ENCODE measurements at places on chromosomes 2 and 18. TPM values are rescaled to one million over a fixed set of nuclear protein-coding genes. Genes with fewer than 3 reads are reported as not detected.

DNA sequence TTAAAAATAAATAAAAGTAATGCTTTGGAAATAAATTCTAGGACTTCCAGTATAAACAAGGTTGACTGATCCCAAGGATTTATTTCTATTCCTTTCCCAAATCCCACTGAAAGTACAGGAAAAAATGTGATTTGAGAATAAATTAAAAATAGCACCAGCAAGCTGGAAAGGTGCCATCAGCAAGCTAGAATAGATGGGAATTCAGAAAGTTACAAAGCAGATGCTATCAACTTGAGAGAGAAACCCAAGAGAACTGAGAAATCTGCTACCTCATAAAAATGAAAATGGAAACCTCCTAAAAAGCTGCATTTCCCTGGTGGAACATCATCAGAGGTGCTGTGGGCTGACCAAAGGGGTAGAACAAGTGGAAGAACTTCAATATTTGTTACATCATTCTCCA is 148.6 kb upstream of the KCNJ3 start:
- DNase-seq: no peak

DNA sequence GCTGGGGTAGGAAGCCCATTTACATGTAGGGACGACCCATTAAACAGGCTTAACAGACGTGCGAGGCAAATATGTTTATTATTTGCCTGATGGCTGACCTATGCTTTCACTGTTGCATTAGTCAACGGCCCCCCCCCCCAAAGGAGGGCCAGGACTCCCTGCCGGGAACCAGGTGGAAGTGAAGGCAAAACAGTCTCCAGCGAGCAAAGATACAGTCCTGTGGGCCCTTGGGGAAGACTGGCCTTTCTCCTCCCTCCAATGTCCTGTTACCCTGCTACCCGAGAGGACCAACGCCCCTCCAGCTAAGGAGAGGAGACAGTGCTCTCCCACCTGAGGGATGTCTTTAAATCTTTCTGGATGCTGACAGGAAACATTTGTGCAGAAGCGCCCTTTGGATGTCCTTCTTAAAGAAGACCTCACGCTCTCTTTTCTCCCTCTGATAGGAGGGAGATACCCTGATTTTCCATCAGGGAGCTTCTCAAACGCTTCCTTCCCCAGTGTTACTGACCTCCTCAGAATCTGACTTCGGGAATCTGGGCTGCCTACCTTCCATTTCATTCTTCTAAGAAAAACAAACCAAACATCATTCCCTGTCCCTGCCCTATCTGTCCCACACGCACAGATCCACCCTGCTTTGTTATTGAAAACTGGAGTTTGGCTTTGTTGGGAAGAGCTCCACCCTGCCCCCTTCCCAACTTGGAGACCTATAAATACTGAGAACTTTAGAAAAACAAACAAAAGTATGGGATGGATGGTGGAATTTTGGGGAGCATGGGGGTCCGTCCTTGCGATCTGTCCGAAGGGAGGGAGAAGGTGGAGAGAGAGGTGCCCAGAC is 135.9 kb upstream of the SIX3 start:
- DNase-seq: peak; percentile 12

DNA sequence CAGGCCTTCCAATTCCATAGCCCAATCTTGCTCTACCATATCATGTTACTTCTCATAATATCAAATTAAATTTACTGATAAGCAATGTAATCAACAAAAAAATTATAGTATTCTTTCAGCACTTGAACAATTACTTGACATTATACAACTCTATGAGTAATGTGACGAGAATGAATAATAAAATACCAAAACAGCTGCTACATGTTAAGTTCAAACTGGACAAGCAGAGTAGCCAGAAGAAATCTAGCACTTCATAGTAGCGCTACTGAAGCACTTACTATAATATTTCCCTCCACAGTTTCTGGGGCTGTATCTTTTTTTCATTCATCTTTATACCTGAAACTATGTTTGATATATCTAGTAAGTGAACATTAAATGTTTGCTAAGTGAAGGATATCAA is 14.9 kb downstream of the PPP3R1 start:
- no peak for DNase-seq

DNA sequence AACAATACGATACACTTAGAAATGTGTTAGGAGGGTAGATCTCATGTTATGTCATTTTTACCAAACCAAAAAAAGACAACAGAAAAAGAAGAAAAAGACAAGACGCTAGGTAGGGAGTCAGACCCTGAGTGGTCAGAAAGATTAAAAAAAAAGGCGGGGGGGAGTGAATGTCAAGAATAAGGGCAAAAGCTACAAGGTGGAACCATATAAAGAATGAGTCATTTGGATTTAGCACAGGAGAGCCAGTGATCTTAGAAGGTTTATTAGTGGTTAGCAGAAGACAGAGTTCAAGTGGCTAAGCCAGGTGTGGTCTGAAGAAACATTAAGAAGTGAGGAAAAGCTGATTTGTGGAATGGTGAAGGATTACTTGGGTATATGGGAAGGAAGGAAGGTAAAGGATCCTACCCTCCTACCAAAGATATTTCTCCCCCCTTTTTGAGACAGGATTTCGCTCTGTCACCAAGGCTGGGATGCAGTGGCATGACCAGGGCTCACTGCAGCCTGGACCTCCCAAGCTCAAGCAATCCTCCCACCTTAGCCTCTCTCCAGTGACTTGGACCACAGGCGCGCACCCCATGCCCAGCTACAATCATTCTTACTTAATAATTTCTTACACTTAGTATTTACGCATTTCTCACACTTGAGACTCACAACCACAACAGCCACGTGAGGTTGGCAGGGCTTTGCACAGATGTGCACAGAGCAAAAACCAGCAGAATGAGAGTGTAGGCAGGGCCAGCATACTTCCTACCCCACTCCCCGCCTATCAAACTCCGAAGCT is 2.6 kb downstream of the DSC2 start:
- DNase-seq: no peak

GRCh38 chr2:43837831-43838559 is 644 bp downstream of the ABCG5 start:
- no peak for DNase-seq

TSPYL6 gene
- not detected for total RNA-seq

- no peak for DNase-seq
Measured at GRCh38 chr2:116117845-116118244, 1675.4 kb downstream of the DPP10 start.

- no peak for DNase-seq
Measured at GRCh38 chr18:31432316-31432715, 15.2 kb upstream of the DSG3 start.

HOXD9 gene
- 2.5 TPM for total RNA-seq

DNA sequence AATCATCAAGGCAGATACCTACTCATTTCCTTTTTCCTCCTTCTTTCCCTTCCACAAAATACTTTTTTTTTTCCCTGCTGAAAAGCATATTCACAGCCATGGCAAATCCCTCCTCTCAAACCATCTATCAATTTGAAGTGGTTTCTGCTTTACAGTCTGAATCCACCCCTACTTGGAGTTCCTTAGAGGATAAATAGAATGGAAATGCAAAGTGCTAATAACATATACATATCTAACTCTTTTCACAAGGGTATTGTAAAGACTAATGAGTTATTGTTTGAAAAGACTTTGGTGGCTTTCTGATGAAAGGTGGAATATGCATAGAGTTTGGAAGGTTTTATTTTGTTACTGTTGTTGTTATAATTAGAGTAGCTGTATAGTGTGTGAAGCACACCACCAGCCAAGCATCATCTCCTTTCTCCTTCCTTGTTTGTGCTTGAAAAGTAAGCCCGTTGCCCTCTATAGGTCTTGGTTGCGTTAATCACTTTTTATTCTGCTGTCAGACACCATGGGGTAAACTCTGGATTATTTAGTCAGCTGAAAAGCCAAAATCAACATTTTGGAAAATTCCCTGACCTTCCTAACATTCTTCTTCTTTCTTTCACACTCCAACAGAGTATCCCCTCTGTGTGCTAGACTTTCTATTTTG is 2126.9 kb upstream of the CELF4 start:
- DNase-seq: no peak

GRCh38 chr18:74826572-74826971 is 228.9 kb downstream of the ZNF407 start:
- no peak for DNase-seq

- DNase-seq: peak; percentile 49
Measured at GRCh38 chr2:29165362-29166241, 50.4 kb downstream of the CLIP4 start.

- no peak for DNase-seq
Measured at GRCh38 chr2:128447538-128447995, 128.9 kb upstream of the HS6ST1 start.

- no peak for DNase-seq
Measured at GRCh38 chr2:128710729-128711128, 392.1 kb upstream of the HS6ST1 start.

IL1R1 gene
- 1.1 TPM for total RNA-seq

- DNase-seq: no peak
Measured at GRCh38 chr2:195319548-195320412, 337.2 kb upstream of the SLC39A10 start.

GRCh38 chr18:31901063-31901462 is 41.9 kb downstream of the TRAPPC8 start:
- DNase-seq: no peak

DNA sequence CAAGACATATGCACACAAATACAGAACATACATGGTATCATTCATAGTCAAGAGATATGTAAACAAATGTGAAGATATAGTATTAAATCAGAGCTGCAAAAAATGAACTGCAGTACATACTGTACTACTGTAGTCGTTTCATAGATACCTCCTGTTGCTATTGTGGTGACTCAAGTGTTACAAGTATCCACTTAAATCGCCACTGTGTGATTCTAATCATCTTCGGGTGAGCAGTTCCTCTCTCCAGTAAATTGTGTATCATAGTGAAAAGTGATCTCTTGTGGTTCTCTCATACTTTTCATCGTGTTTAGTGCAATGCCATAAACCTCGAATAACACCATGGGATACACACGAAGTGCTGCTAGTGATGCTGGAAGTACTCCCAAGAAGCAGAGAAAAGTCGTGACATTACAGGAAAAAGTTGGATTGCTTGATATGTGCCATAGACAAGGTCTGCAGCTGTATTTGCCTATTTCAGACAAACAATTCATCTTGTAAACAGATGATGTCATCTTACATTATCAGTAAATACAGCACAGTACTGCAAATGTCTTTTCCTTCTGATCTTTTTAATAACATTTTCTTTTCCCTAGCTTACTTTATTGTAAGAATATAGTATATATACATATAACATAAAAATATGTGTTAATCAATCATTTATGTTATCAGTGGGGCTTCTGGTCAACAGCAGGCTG is 222.2 kb downstream of the BCL11A start:
- peak; percentile 42 for DNase-seq

DNA sequence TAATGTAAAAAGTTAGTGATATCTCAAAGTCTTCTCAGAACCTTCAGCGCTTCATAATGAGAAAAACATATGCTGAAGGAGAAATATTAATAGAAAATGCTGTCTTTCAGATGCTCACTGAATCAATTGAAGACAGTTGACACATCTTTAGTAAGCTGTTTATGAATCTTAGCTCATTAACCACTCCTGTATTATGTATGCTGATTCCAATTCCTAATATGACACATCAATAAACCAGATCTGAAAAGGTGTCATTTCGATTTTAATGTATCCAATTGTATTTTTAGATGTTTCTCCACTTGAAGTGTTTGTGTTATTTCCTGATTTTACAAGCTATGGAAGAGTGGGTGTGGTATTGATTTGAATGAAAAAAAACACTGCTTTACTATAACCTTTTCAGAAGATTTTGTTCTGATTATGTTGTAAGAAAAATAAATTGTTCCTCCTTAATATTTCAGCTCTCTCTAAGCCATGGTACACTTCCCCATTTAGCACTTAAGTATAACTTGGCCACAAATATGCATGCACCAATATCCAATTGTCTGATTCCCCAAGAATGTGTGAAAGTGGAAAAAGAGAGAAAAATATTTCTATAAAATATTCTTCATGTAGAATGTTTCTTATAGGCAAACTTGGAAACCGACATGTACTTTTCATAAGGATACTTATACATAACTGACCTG is 569.8 kb downstream of the ARHGAP15 start:
- DNase-seq: no peak

DNA sequence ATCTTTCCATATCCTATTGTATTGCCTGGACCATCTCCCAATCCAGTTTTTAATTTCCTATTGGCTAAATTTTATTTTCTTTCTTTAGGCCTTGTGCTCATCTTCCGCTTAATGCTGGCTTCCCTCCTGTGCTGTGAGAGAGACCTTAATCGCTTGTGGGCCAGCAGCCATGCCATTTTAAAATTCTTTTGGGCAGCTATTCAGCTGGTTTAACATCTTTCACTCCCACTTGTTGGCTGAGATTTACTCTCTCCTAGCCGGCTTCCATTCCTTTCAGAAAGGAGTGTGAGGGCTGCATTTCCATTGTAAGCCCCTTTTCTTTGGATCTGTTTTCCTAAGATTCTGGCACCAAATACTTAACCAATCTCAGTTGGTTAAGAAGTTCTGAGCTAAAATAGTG is 140.9 kb upstream of the RASGRP3 start:
- DNase-seq: no peak

GALNT14 gene
- 32.3 TPM for total RNA-seq

DNA sequence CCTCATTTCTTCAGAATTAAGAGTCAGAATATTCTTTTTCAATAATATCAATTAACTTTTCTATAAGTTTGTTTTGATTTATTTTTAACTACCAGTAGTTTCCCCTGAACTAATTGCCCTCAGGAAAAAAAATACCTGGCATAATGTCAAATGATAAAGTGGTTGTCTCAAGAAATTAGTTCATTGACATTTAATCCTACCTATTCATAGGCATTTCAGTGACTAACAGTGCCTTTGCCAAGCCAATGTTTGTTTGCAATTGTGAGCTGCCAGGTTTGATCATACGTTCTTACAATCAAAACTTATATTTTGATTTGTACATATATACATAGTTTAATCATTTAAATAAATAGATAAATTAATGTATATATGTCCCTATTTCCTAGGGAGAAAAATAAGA is 267.3 kb upstream of the MC4R start:
- DNase-seq: no peak

GRCh38 chr2:44651974-44652373 is 289.5 kb upstream of the SIX3 start:
- DNase-seq: no peak

PRPF40A gene
- total RNA-seq: 179 TPM

CNDP1 gene
- not detected for total RNA-seq

DNA sequence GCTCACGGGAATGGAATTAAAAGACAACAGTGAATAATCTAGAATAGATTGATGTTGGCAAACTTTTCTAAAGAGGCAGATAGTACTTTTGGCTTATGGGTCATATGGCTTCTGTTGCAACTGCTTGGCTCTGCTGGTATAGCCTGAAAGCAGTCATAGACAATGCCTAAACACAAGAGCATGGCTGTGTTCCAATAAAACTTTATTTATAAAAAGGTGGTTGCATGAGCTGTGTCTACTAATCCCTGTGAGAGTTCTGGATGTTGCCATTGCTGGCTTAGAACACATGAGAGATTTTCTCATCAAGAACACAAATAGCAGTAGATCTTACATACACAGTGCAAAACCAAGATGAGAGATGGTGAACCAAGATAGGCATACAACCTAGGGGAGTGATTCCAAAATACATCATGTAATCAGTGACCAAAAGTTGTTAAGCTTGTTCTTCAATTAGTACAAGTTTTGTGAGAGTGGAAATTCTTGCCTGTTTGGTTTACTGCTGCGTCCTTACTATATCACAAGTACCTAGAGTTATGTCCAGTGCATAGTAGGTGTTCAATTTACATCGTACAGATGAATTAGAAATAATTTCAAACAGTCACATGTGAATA is 380.0 kb downstream of the METTL4 start:
- DNase-seq: no peak
